ENCODE measurements at places on chromosomes 2 and 18.

- DNase-seq = no peak
Measured at GRCh38 chr2:158796652-158797051, 1.5 kb downstream of the DAPL1 start.

DNA sequence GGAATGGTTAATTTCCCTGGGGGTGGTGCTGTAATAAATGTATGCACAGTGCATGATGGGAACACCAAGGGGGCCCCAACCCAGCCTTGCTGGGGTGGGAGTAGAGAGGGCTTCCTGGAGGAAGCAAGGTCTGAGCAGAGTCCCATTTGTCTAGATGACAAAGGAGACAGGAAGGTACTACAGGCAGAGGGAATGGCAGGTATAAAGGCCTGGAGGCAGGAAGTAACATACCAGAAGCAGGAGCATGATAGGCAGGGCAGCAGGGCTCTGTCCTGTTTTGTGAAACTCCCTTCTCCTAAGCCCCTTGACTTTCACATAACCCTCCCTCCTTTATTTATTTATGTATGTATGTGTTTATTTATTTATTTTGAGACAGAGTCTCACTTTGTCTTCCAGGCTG lies 3.9 kb downstream of the GMPPA start:
- DNase-seq = no peak

DNA sequence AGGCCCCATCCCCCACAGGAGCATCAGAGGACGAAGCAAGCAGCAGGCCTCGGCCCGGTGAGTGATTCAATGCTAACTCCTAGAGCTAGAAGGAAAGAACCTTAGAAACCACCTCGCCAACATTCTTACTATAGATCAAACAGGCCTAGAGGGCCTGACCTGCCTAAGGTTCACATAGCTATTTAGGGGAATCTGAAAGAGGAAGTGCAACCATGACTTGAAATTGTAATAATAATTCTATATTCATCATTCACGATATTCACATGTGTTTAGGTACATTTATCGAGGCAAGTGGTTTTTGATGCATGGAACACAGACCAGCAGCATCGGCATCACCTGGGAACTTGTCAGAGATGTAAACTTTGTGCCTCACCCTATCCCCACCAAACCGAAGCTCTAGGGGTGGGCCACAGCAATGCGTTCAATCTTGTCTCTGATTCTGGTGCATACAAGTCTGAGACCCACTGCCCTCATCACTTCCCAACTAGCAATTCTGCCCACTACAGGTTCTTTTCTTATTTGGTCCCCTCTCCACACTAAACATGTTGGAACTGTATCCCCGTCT lies 78.0 kb upstream of the DNMT3A start:
- no peak for DNase-seq

- DNase-seq = no peak
Measured at GRCh38 chr2:241545106-241545505, 13.4 kb upstream of the BOK start.

DNA sequence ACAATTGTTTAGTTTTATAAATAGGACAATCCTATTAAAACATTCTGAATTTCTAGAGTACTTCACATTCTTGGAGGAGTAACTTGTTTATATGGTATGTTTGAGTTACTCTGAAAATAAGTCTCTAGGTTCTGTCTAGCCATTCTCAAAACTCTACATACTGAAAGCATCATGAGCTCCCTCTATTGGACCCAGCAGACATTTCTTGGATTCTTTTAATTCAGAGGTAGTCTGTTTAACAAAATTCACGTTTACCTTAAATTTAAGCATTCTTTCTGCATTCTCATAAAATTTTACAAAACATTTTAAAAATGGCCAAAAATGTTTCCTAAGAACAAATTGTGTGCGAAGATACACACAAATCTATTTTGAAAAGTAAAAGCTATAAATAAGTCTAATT lies 15.3 kb downstream of the SP9 start:
- DNase-seq = no peak

- DNase-seq = peak; percentile 31
Measured at GRCh38 chr2:234823877-234824376, 127.9 kb upstream of the SH3BP4 start.

- peak; percentile 70 for DNase-seq
Measured at GRCh38 chr18:36296650-36297416, 680 bp upstream of the FHOD3 start.

DNA sequence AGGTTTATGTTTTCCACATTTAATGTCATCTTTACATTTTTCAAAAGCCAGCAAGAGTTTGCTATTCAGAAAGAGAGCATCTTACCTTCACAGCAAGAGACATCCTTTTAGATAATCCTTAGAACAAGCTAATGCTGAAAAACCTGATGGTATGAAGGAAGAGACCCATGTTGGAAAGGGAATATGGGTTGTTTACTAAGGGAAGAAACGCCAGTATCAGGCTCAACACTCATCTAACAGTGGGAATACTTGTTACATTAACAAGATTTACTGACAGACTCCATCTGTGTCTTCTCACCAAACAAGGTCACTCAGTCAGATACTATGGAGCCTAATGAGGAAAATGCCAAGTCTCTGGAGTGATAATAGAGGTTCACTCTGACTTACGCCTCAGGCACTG lies 1474.1 kb upstream of the SLC39A10 start:
- DNase-seq = no peak

DNA sequence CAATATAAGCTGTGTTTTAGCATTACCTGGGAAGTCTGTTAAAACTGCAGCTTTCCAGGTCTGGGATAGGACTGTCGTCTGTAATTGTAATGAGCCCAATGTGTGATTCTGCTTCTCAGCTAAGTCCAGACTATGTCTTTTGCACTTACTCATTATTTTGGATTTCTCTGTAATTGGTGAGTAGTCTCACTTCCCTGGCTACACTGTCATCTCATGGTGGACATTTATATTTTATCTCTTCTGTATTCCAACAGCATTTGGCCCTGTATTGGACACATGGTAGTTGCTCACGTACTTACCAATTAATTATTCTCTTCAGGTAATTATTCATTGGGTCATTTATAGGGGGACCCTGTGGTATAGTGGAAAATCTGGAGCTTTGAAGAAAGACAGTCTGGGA lies 28.0 kb downstream of the LHCGR start:
- peak; percentile 41 for DNase-seq

GRCh38 chr18:76265497-76266235 lies 229.4 kb downstream of the ZNF516 start:
- no peak for DNase-seq

DNA sequence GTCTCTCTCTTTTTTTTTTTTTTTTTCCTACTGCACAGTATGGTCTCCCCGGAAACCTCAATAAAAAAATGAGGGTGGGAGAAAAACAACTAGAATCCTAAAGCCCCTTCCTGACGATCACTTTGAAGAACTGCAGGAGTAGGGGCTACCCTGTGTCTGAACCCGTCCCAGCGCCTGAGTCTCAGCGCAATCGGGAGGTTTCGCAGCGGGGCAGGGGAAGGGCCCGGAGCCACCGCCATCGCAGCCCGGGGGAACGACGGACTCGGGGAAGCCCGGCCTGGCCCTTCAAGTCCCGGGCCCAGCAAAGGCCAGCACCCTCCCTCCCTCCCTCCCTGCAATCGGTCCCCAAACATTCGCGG lies 411 bp downstream of the NARS1 start:
- DNase-seq = peak; percentile 24

GRCh38 chr2:144516981-144517865 lies 2.7 kb downstream of the ZEB2 start:
- peak; percentile 79 for DNase-seq

GRCh38 chr18:1133541-1133940 lies 228.9 kb downstream of the ADCYAP1 start:
- no peak for DNase-seq

DNA sequence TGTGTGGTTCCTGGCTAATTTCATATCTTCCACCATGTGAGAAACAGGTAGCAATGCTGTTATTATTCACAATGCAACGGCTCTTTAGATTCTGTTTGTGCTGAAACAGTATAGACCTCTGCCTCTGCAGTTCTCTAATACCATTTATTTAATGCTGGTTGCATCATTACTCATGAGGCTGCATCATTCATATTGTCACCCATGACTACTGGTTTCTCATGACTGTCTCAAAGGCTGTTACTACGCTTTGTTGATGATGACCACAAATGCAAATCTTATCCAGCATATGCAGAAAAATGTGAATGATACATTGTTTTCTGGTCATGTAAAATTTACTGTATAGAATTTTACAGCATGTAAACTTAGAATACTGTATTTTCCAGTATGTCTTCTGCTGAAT lies 22.5 kb downstream of the CAVIN2 start:
- DNase-seq = peak; percentile 49

- no peak for DNase-seq
Measured at GRCh38 chr2:237016121-237016915, 69.4 kb upstream of the COPS8 start.

DNA sequence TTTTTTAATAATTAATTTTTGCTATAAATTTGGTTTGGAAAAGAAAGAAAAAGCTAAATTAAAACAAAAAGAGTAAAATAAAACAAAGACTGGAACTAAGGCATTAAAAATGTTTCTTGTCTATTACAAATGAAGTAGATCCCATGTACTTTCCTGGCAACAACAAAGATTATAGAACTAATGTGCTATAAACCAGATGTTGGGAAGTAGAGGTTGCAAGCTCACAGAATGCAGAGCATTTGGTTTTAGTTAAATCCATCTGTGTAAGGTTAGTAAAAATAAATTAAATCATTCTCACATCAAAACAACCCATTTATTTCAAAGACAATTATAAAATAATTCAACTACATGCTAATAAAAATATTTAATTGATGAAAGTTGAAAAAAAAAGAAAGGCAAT lies 157.2 kb upstream of the ZC3H15 start:
- no peak for DNase-seq

DNA sequence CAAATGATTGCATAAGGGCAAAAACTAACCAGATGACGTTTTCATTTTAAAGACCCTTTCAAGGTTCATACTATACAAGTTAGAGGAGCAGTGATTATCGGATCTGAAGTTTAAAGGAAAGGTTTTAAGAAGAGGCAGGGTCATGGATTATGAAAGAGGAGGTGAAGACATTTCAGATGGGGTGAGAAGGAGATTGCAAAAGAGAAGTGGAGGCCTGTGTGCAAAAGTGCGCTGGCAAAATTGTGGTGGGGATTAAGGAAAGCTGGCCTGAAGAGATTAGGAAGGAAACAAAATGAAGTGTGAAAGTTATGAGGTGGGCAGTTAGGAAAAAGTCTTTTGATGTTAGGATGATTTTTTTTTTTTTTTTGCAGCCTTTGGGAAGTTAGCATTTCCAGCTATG lies 935.7 kb upstream of the FAM98A start:
- no peak for DNase-seq
